ENCODE measurements at places on chromosomes 6 and 20.
A peak's percentile ranks its signal among the peaks of the same experiment; 100 is the strongest.

DNA sequence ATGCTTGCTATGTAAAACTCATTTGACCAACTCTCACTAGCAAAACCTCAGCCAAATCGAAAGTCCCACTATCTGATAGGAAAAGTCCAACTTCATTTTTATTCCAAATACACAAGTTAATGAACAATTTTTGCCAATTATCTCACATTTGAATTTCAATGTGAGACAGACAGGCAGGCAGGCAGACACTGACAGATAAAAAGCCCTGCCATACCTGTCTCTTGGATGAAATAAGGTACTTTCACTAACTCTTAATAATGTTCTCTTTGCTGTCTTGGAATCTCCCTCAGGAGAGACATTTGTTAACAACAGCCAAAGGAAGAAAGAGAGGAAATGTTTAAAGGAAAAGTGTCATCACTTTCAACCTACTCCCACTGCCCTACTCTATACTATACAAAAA lies 82.0 kb downstream of the RNGTT start:
- no peak overlapping the region for H3K27ac ChIP-seq
- H3K27me3 ChIP-seq, result no peaks in the 10 kb centered on the region
- H3K4me3 ChIP-seq, result no peak overlapping the region
- DNase-seq, result no peak
- peaks cover 16% of the 10 kb centered on the region for H3K36me3 ChIP-seq

DNA sequence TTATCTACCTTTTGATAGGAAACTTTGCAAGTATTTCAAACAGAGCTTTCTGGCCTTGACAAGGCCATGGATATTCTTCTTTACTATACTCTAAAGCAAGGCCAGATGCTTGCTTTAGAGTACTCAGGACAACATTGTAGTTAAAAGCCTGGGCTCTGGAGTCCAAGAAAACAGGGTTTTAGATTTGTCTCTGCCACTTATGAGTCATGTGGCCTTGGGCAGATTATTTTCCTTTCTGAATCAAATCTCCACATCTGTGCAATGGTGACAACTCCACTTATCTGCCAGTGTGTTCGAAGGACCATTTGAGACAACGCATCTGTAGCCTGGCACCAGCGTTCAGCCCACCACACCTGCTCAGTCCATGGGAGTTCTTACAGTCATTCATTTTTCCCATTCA lies 265.9 kb upstream of the RIN2 start:
- H3K4me3 ChIP-seq, result no peak overlapping the region
- no peaks in the 10 kb centered on the region for H3K36me3 ChIP-seq
- peaks cover 4% of the 10 kb centered on the region for H3K27me3 ChIP-seq
- no peak for DNase-seq
- H3K27ac ChIP-seq, result no peak overlapping the region

DNA sequence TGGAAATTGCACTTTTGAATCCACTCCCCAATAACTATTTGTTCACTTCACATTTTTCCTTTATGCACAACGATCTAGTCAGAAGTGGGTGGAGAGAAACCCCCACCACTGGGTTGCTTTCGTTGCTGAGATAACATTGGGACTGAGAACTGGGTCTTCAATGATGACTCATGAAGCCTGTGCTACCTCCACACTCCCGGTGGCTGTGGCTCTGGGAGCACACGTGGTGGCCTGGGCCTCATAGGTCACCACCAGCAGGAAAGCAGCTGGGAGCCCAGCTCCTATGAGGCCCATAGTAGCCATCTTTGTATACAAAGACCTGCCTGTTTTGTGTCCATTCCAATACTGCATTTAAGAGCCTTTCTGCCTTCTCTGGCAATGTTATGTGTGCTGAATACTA lies 178.0 kb upstream of the SASH1 start:
- H3K4me1 ChIP-seq, result no peaks in the 10 kb centered on the region
- H3K36me3 ChIP-seq, result no peaks in the 10 kb centered on the region
- H3K4me3 ChIP-seq, result no peak overlapping the region
- peaks cover 3% of the 10 kb centered on the region for H3K27me3 ChIP-seq
- no peak overlapping the region for H3K27ac ChIP-seq

- H3K36me3 ChIP-seq, result peaks cover 2% of the 10 kb centered on the region
- DNase-seq, result no peak
- H3K27me3 ChIP-seq, result peaks cover 12% of the 10 kb centered on the region
- H3K4me3 ChIP-seq, result no peak overlapping the region
- peaks cover 14% of the 10 kb centered on the region for H3K4me1 ChIP-seq
These were observed 363.9 kb downstream of the PREX1 start for GRCh38 chr20:48463916-48464315.

DNA sequence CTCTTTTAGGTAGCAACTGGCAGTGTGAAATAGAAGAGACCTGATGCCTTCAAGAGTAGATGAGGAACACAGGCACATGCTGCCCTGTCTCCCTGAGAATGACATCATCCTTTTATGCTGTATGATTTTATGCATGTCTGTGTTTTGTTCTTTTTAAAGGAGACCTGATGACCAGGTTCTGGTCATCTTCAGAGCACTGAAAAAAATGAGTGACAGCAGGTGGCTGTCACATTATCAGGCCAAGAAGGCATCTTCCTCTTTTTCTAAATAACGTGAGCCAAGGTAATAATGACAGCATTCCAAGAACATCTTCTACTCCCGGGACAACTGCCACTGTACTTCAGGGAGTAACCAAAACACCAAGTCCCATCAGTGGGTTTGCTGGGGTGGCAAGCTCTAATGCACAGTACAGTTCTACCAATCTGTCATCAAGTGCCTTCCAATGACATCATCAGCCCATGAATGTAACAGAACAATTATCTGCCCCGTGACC lies 28.9 kb downstream of the CNKSR3 start:
- no peak overlapping the region for H3K27ac ChIP-seq
- no peaks in the 10 kb centered on the region for H3K36me3 ChIP-seq
- no peak for DNase-seq
- H3K4me3 ChIP-seq, result no peak overlapping the region

DNA sequence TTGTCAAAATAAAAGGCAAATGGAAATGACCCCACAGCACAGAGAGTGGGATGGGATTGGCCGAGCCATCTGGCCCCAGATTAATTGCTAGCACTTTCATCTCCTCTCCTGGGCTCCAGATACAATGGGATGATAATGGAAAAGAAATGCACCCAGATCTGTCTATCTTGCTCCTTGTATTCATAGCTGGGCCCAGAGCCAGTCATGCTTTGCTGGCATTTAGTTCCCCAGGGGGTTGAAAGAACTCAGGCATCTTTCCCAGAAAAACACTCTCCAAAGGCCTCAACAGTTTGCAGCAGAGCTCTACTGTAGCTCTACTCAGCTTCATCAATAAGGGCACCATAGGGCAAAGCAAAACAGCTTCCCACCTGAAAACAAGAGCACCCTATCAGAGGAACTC lies 116.0 kb upstream of the FOXA2 start:
- no peak overlapping the region for H3K4me3 ChIP-seq
- H3K27me3 ChIP-seq, result no peaks in the 10 kb centered on the region
- no peaks in the 10 kb centered on the region for H3K4me1 ChIP-seq

GRCh38 chr6:149440735-149441671 lies 40.9 kb downstream of the SUMO4 start:
- peaks cover 21% of the 10 kb centered on the region for H3K4me1 ChIP-seq
- DNase-seq, result no peak
- H3K27me3 ChIP-seq, result no peaks in the 10 kb centered on the region
- H3K4me3 ChIP-seq, result no peak overlapping the region

DNA sequence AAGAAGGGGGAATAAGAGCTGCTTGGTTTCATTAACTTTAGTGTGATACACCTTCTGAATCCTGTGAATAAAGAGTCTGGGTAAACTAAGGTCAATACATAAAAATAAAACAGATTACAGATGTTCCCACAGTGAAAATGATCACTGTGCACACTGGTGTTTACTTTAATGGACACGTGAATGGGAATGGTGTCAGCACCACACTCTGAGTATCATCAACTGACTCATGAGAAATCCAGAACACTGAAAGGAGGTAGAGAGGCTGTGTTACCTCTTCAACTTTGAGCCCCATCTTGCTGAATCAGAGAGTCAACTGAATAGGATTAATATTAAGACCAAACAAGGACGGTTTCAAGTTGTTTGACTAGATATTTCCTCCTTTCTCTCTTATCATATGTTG lies 75.0 kb downstream of the ELOVL4 start:
- H3K27ac ChIP-seq, result no peak overlapping the region
- H3K36me3 ChIP-seq, result no peaks in the 10 kb centered on the region
- no peak overlapping the region for H3K4me3 ChIP-seq

GRCh38 chr20:3590164-3590563 lies 73.0 kb downstream of the GFRA4 start:
- no peak overlapping the region for H3K27ac ChIP-seq
- H3K4me1 ChIP-seq, result no peaks in the 10 kb centered on the region
- peaks cover 63% of the 10 kb centered on the region for H3K36me3 ChIP-seq

DNA sequence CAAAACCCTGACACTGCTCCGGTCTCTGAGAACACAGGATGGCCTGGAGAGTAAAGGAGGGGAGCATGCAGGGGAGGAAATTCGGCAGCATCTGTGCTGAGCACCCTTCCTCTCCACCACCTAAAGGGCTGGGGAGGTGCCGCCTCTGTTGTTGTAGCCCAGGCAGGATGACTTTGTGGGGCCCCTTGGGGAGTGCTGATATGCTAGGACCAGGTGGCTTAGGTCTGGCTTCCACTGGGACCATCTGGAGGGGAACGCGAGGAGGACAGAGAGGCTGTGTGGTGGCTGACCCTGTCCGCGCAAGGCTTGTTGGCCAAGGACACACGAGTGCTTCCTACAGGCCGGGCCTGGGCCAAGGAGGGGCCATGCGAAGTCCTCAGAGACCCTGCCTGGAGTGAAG lies 9.9 kb upstream of the RPS6KA2 start:
- no peak overlapping the region for H3K4me3 ChIP-seq
- no peak overlapping the region for H3K27ac ChIP-seq
- H3K36me3 ChIP-seq, result peaks cover 7% of the 10 kb centered on the region
- peaks cover 39% of the 10 kb centered on the region for H3K27me3 ChIP-seq
- H3K4me1 ChIP-seq, result peaks cover 14% of the 10 kb centered on the region

DNA sequence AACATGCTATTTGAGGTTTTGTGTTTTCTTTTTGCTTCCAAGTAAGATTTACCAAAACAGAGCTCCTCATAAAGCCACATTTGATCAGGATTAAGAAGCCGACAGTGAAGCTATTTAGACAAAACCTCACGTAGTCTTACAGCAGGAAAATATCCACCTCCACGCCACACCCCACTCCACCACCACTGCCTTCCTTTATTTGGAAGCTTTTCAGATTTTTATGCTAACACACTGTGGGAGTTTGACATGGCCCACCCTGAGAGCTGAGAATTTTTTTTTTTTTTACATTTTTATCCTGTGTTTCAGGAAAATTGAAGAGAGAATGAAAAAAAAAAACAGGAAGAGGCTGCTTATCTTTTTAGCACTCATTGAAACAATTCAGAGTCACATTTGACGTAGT lies 104.8 kb upstream of the MC3R start:
- no peak for DNase-seq
- no peaks in the 10 kb centered on the region for H3K27me3 ChIP-seq
- no peaks in the 10 kb centered on the region for H3K36me3 ChIP-seq
- H3K27ac ChIP-seq, result no peak overlapping the region
- no peak overlapping the region for H3K4me3 ChIP-seq

DNA sequence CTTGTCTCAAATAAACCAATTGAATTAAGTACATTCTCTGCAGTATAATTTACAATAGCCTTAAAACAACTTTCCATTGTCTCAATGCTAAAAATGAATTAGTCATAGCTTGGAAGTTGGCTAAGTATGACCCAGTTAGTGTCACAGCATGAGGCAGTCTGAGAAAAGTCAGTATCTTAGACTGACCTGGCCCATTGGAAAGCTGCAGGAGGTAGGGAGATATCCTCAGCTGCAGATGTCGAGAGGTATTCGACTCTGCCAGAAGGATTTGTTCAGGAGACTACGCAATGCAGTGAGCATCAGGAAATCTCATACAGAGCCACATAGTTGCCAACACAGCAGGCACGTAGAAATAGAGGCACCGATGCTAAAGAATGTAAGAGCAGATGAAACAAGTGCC lies 350.9 kb upstream of the NRSN1 start:
- DNase-seq, result no peak
- H3K4me1 ChIP-seq, result no peaks in the 10 kb centered on the region
- H3K4me3 ChIP-seq, result no peak overlapping the region
- H3K27me3 ChIP-seq, result no peaks in the 10 kb centered on the region
- H3K36me3 ChIP-seq, result no peaks in the 10 kb centered on the region

DNA sequence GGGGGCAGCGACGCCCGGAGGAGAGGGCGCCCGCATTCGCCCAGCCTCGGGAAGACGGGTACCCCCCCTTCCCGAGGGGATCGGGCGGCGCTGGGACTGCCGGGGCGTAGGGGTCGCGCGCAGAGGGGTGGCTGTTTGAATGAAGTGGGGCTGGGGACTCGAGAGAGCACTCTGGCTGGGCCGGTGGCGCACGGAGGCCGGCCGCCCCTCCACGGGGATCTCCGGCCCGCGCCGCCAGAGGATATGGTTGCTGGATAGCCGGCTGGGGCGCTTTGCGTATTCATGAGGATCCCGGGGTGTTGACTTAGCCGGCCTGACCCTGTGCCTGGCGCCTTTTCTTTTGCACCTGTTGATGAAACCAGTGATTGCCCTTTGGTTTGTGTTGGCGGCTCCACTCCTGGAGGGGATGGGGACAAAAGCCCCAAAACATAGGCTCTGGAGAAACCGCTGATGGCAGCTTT lies 469 bp downstream of the SYNJ2 start:
- H3K27ac ChIP-seq, result peak overlapping the region; percentile 53
- H3K4me1 ChIP-seq, result peaks cover 14% of the 10 kb centered on the region
- peak overlapping the region; percentile 86 for H3K4me3 ChIP-seq
- no peaks in the 10 kb centered on the region for H3K36me3 ChIP-seq

DNA sequence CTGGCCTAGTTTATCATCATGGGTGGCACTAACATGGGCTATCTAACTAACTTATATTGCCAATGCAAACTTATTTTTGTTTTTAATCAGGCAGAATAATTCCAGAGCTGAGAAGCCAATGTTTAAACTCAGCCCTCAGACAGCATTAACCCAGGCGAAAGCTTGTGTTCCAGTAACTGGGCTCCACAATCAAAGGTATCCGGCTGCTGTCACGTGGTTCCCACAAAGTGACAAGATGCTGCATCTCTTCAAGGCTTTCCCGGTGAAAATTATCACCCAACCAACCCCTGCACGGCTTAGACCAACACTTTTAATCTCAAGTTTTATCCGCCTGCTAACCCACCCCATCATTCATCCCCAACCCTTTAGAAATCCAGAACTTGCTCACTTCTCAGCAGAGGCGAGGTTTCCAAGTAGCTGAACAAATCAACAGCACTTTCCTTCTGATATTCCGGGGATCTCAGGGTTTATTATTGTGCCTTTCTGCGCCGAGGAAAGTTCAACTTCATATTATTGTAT lies 885 bp downstream of the MTCL3 start:
- peaks cover 20% of the 10 kb centered on the region for H3K4me1 ChIP-seq
- peaks cover 16% of the 10 kb centered on the region for H3K27me3 ChIP-seq
- H3K36me3 ChIP-seq, result no peaks in the 10 kb centered on the region

- no peaks in the 10 kb centered on the region for H3K36me3 ChIP-seq
- no peak for DNase-seq
- H3K27ac ChIP-seq, result no peak overlapping the region
- no peak overlapping the region for H3K4me3 ChIP-seq
These were observed 224.8 kb upstream of the MAP3K7 start for GRCh38 chr6:90811596-90812226.
